ENCODE measurements at places on chromosomes 1 and 21.

DNA sequence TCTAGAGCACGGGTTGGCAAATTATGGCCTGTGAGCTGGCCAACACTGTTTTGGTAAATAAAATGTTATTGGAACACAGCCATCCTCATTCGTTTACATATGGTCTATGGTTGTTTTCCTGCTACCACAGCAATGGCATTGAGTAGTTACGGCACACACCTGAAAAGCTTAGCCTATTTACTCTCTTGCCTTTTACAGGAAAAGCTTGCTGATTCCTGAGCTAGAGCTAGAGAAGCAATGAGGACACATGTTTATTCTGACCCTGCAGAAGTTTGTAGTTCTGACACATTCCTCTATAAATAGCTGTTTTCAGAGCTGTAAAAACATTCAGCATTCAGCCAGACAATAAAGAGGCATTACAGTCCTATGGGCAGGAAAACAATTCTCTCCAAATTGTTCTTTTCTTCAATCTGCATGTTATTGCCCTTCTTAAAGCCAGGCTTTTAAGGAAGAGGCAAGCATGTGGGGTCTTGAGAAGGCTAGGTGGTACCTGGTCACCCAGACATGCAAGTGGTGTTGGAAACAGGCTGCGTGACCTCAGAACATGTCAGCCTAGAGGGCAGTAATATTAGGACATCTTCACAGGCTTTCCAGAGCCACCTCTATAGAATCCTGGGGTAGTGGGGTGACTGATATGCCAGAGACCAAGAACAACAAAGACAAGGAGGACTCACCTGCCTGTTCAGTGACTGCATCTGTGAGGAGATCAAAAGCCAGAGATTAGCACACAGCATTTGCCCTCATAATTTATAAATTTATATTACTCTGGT, 1.6 kb downstream of the FCRL2 start:
- no peak for DNase-seq

- no peak for DNase-seq
Observed at GRCh38 chr1:19481826-19482398, 3.4 kb downstream of the CAPZB start.

DNA sequence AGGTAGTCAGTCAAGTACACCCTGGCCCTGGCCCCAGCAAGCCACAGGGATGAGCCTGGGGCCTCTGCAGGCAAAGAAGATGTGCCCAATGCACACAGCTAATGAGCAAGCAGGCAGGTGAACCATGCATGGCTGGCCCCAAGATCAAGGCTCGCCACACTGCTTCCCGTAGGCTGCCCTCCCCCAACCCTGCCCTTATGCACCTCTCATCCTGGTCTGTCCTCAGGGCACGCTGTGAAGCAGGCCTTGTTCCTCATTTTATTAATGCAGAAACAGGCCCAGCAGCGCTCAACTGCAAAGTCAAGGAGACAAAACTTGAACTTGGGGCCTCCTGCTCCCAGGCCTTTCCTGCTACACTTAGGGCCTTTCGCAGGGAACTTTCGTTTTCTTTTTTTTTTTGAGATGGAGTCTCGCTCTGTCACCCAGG, 35.6 kb upstream of the ID3 start:
- DNase-seq, result peak; percentile 67

DNA sequence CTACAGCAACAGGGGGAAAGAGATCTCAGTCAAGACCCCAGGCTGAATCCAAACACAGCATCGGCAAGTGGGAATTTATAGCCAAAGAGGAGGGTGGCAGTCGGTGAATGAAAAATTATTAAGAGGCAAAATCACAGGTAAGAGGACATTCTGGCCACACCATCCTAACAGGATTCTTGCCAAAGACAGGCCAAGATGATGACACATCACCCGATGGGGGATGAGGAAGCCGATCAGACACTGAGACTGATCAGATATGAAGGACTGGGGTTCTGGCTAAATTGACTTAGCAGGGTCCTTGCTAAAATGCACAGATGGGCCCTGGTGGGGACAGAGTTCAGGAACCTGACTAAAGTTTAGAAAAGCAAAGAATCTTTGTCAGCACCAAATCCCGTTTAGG, 402.2 kb downstream of the SMYD3 start:
- peak; percentile 47 for DNase-seq

DNA sequence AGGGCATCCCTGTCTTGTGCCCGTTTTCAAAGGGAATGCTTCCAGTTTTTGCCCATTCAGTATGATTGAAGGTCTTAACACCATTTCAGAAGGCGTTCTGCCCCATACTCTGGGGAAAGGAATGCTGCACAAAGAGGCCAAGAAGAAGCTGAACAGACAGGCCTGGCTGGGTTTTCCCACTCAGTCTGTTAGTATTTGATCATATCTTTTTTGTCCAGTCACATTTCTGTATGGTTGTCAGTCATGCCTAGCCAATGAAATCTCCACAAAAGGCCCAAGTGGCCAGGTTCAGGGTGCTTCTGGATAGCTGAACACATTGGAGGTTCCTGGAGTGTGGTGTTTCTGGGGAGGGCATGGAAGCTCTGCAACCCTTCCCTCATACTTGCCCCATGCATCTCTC, 72.1 kb downstream of the NEK7 start:
- no peak for DNase-seq

DNA sequence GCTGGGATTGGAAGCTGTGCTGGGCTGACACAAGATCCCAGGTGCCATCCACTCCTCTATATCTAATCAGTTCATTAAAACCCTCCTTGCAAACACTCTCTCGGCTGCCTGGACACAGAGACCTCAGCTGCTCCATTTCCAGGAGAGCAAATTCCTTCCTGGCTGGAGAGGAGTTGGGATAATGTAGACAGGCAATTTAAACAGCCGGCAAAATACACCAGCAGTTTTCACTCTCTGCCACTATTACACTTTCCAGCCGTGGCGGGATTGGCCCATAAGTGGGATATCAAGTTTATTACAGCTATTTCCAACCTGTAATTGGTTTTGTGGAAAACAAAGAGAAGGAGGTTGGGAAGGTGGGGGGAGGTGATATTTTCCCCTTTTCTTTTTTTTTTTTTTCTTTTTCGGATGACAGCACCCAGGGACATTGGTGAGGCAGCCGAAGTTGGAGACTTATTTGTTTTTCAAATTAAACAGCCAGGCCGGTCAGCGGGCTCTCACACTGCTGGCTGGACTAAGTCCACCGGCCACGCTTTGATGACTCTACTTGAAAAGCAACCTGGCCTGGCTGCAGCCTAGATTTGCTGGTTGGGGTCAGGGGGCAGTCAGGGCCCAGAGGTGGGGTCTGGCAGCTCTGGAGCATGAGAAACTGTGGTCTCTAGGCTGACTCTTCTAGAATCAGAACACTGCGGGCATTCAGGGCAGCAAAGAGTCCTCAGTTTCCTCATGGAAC, 177.4 kb downstream of the IGSF21 start:
- DNase-seq, result no peak

GRCh38 chr1:115679141-115679611, 37.4 kb downstream of the VANGL1 start:
- DNase-seq, result peak; percentile 51

DNA sequence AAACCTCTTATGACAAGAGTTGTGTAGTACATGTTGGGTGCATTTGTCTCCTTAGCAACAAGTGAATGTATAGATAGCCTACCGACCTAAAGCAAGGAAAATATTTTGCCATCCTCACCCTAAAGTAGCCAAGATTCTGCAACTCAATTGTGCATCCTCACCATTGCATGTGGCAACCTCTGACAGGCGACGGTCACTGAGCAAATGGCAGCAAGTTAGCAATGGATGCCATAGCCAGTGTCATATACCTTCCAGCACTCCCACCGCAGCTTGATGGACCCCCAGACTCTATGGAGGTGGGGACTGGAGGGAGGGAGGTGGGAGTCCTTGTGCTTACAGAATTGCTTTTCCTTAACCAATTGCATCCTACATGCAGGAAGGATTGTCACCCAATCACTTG, 17.0 kb downstream of the PROX1 start:
- no peak for DNase-seq

- peak; percentile 71 for DNase-seq
Observed at GRCh38 chr1:218705391-218705790, 360.3 kb downstream of the TGFB2 start.

DNA sequence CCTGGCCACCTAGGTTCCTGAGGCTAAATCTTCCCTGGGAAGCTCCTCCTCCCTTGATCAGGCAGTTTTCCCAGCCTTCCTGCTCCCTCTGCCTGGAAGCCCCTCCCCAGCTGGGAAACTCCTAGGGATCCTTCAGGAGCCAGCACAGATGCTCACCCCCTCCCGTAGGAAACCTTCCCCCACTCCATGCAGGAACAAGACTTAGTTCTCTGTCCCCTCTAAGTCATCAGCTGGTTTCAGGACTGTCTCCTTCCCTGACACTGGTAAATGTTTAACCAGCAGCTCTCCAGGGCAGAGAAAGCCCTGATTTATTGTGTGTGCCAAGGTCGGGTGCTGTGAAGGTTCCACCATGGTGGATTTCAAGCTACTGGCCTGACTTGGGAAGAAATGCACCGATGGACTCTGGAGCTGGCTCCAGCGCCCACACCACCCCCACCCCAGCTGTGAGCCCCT, 25.0 kb downstream of the TTC39A start:
- peak; percentile 92 for DNase-seq

GRCh38 chr1:97385536-97386277, 535.1 kb downstream of the DPYD start:
- DNase-seq, result no peak

- DNase-seq, result no peak
Observed at GRCh38 chr1:185427264-185427663, 110.2 kb upstream of the IVNS1ABP start.

DNA sequence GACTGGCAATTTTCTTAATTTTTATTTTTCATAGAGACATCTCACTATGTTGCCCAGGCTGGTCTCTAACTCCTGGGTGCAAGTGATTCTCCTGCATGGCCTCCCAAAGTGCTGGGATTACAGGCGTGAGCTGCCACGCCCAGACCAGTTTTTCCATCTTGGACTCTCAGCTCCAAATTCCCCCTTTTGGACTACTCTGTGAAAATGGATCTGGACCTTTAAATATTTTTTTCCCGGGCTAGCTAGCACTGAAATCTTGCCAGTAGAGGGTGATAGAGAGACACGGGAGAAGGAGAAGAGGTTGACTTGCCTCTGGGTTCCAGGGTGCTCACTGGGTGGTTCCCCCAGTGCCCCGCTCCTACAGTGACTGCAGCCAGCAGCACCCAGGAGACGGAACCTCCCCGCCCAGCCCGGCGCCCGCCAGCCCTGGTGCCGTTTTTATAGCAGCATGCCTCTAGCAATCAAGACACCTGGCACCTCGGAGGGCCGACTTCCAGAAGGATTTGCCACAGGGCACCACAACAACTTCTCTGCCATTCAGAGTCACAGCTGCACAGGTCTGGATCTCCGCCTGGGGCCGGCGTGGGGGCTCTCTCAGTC, 34.7 kb upstream of the SCCPDH start:
- DNase-seq, result peak; percentile 78

DNA sequence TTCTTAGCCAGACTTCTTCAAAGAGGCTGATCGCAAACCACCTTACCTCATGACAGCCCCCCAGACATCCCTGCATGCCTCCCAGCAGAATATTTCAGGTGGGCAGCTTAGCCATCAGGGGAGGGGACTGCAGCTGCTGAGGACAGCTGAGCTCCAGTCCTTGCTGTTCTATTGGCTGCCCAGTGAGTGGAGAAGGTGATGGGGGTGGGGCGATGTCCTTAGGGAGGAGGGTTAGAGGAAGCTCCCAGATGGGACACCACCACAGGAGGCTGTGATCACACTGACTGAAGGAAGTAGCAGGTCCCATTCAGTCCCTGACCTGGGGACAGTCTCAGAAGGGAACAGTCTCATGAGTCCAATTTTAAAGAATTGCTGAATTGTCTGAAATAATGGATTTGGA, 38.3 kb downstream of the GJA5 start:
- DNase-seq, result peak; percentile 14

- no peak for DNase-seq
Observed at GRCh38 chr1:202704601-202705000, 5.7 kb downstream of the SYT2 start.

DNA sequence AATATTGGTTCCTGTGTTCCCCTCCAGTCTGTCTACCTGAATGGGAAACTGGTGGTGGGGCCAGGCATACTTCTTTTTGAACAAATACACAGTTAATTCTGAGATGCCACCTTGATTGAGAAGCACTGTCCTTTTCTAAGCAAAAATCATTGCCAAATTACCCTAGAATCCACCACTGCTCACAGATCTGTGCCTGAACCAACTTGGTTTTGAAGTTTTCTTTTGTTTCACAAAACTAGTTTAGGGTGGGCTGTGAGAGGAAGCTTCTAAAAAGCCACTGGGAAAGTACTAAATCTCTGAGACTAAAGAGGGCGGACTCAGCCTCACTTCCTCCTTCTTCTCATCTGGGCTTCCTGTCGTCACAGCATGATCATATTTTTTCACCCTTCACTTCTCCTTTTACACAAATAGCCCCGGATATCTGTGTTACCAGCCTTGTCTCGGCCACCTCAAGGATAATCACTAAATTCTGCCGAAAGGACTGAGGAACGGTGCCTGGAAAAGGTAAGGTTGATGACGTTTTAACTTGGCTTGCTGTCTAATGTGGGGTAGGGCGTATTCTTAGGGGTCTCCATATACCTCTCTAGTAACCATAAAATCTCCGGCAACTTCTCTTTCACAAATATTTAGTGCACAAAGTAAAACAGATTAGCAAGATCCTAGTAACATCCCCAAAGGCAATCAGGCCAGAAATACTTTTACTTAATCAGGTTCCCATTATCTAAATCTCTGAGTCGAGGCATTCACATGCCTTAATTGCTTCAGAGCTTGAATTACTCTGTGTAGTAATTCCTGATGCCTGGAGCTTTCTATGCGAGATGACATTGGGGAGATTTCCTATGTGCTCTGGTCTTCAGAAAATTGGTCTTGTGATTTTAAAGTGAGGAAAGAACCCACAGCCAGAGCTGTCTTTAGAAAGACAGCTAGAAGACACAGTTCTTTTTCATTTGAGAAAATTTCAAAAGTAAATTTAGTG, at the start of gene CD53:
TSS of gene CD53 (plus strand) at position 404 of the 976 bp plus-strand sequence. CDS start 18,261 bp downstream, outside the sequence.
- no peak for DNase-seq

DNA sequence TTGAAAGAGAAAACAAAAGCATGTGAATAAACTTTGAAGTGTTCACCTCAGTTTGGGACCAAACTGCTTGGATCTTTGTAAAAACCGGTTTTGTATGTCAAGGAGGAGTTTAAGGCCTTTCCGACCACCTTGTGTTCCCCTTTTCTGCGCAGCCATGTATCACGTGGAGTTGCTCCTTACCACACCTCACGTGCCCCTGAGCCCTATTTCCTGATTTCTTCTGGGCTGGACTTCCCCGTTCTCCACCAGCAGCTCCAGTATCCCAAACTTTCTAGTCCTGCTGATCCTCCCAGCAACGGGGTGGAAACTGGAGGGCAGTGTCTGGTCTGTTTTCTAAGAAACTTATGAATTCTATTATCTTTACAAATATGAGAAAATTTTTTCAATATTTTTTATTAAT, 1.6 kb upstream of the SH3D21 start:
- no peak for DNase-seq

Data from kidney tubule cell (primary cell).